ENCODE measurements at places on chromosomes 16 and 17. TPM values are rescaled to one million over a fixed set of nuclear protein-coding genes. Genes with fewer than 3 reads are reported as not detected.

GRCh38 chr16:3492356-3492755 is 2.9 kb downstream of the C16orf90 start:
- no peak for DNase-seq

DNA sequence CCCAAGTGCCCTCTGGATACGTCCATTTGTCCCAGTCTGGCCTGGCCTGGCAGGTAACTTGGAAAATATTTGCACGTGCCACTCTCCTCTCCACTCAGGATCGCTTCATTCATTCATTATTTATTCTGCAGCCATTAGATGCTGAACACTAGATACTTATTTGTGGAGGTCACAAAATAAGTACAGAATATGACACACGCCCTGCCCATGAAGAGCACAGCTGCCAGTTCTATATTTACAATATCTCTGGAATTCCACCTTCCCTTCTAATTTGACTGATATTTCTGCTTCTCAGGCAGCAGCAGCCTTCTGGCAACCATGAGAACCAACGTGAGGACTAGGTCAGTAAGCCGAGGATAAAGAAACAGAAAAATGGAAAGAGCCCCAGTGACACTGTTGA is 20.9 kb downstream of the TRIM16 start:
- no peak for DNase-seq

- DNase-seq, result peak; percentile 63
These were observed 19.3 kb upstream of the ADGRG3 start for GRCh38 chr16:57648581-57649442.

DNA sequence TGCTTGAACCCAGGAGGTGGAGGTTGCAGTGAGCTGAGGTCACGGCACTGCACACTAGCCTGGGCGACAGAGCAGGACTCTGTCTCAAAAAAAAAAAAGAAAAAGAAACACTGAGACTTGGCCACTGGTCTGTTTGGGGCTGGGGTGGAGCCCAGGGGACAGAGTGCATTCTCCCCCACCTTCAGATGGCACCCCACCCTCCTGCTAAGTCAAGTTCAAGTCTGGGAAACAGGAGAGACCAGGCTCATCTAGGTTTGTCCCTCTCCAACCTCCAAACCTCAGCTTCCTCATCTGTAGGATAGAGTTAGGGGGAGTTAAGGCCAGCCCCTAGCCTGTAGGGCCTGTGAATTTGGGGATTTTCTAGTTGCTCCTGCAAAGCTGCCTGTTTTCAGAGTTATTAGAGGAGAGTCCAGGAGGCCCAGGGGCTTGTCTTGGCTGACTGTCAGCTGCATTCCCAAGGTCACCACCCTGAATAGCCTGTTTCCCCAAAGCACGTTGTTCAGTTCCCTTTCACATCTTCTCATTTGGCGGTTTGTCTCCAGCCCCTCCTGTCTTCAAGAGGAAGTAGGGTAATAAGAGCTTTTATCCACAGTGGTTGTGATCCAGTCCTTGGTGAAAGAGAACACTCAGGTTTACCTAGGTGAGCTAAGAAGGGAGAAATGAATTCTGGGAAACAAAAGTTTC is 2.2 kb downstream of the MT3 start:
- no peak for DNase-seq

DNA sequence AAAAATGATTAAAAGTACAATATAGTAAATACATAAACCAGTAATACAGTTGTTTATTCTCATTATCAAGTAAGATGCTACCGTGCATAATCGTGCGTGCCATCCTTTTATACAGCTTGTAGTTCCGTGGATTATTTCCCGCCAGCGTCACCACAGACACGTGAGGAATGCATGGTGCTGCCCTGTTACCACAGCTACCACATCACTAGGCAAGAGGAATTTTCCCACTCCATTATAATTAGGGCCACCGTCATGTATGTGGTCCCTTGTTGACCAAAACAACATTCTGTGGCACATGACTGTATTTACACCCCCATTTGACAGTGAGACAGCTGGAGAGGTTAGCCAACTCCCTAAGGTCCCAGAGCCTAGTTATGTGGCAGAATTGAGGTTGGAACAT is 30.5 kb upstream of the LGALS9 start:
- DNase-seq, result no peak

Gene DDX42
- 191 TPM for total RNA-seq

DNA sequence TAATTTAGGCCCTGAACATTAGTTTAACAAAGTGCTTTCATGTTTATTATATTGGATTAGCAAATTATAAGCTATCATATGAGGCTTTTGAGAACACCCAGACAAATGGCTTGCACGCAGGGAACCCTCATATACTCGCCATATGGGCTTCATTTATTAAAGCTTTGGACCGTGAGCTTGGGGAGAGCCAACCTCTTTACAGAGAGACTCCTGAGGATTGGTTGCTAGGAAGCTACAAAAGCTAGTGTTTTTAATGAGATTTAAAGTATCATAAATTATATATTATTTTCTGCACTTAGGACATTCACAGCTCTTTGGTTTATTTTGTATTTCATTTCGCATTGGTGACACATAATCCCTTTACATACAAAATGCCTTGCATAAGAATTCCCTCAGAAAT is 193.8 kb upstream of the TOX3 start:
- no peak for DNase-seq

DNA sequence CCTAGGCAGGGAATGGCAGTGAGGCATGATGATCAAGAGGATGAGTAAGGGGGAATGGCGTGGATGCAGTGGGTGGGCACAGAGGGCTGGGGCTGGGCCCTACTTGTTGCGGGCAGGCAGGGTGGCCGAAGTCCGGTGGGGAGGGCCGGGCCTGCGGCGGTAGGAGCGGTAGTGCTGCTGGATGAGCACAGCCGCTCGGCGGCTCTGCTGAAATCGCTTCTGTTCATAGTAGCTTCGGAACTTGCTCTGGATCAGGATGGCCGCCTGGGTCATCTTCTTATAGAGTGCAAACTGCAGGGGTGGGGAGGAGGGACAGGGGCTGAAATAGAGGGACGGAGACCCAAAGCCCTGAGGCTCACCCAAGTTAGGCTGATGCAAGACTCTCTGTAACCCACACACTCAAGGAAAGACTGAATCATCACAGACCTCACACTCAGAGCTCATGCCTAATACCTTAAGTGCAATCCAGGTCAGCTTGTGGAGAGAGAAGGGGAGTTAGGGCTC is 1.5 kb upstream of the SPAG7 start:
- DNase-seq, result no peak

DNA sequence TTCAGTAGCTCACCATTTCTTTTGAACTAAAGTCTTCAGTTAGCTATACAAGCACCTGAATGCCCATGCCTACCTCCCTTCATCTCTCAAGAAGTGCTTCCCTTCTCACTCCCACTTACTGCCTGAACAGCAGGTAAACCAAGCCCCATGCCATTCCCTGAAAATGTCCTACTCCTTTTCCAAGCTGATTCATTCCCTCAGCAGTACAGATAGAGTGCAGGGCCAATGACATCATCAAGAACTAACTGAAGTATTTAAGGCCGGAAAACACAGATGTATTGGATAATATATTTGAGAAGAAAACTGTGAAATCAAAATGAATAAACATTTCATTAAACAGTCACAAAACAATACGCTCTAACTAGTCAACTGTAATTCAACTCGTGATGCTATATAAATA is 478.8 kb upstream of the CDH11 start:
- DNase-seq, result no peak

DNA sequence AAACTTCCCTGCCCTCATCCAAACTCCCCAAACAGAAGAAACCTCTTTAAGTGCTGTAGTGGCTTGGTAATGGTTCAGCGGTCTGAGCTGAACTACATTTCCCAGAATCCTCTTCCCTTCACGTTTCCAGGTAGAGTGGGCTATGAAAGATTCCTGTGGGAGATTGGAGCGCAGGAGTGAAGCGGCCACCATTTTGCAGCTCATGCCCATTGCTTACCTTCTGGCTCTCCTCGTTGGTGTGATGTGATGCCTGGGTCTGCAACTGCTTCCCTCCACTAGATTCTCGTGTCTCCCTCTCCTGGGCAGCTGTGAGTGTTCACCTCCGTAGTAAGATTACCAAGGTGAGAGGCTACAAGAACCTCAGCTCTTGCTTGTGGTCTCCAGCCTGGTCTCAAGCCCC is 82.1 kb downstream of the GPR139 start:
- no peak for DNase-seq

DNA sequence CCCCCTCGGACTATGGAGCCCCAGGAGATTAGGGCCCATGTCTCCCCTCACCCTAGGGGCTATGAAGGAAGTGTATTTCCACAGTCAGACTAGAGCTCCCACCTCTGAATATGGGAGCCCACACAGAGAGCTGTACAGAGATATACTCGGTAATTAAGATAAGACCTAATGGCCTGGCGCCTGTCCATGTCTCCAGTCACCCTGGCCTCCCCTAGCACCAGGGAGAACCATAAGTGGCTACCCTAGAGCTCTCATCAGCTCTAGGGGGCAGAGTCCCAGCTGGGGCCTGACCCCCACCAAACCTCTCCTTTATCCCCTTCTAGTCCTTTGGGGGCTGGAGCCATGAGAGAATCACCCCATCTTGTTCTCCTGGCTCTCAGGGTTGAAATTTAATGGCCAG is 2.4 kb downstream of the TMEM101 start:
- no peak for DNase-seq

Gene JPH3
- not detected for total RNA-seq

GRCh38 chr17:79232957-79233356 is 158.3 kb downstream of the ENGASE start:
- no peak for DNase-seq
